ENCODE measurements at places on chromosomes 1 and 21.

DNA sequence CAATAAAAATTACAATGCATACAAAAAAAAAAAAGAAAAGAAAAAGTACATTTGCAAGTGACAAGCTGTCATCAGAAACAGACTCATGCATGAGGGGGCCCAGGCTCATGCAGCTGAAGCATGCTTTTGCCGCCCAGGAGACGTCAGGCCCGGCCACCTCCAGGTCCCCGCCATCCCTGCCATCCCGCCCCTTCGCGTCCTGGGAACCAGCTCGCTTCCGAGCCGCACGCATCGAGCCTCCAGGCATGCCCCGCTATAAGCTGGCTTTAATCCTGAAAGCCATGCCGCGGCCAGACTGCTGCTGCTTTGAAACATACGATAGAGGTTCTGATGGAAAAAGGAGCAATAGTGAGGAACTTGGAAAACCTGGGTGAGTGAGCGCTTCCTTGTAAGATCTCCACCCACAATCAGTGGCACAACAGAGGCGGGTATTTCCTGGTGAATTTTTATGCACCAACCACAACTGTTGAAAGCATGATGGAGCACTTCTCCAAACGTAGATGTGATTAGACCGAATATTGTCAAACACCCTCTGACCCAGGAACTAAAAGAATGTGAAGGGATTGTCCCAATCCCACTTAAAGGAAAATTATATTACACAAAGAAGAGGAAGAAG lies 113.7 kb downstream of the FAF1 start:
- no peak for DNase-seq

DNA sequence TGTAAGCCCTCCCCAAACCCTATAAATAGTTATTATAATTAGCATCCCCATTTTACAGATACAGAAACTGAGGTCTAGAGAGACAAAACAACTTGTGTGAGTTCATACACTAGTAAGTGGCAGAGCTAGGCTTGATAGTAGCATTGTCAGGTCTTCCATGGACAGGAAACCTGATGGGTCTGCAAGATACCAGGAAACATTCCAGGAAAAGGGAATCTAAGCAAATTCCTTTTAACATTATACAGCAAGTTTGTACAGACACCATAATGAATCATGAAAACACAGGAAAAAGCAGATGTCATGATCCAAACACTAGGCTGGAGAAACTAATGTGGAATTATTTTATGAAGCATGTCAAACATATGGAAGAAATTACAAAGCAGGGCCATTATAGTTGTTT lies 89.1 kb upstream of the KCNK2 start:
- DNase-seq, result no peak

DNA sequence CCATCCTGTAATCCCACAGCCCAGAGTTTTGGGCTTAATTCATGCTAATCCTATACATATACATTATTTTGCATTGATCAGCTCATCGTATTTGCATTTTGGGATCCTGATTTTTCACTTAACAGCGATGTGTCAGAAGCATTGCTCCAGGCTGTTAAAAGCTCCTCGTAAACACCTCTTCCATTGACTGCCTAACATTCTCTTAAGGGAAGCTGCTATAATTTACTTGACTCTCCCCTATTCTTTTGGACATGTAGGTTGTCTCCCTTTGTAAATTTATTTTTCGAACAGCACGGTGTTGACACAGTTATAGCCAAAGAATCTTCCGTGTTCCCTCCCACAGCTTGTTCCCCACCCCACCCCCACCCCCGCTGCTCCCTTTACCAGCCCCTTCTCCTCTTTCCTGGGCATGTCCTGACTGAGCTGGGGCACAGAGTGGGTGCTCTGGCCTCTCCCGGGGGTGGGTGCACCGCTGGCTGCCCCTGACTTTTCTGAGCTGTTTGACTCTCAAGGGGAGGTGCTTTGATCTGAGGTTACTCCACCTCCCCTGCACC lies 22.8 kb downstream of the LDLRAP1 start:
- no peak for DNase-seq

- DNase-seq, result no peak
These were observed 486.6 kb downstream of the AJAP1 start for GRCh38 chr1:5140962-5141361.

DNA sequence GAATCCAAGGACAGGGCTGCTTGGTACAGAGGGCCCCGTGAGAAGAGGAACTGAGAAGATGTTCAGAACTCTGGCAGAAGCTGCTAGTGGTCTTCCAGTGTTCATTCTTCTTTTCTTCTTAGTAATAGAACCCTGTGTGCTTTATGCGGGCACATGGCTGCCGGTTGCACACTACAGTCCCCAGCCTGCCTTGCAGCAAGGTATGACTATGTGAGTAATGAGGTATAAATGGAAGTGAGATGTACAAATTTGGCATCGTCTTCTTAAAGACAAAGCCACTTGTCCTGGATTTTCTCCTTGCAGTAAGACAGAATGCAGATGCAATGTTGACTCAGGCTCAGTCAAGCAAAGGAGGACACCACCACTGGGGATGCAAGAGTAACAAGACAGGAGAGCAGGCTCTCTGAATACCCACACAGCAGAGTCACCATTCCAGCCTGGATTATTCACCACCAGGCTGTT lies 15.0 kb upstream of the ATP1B1 start:
- no peak for DNase-seq

DNA sequence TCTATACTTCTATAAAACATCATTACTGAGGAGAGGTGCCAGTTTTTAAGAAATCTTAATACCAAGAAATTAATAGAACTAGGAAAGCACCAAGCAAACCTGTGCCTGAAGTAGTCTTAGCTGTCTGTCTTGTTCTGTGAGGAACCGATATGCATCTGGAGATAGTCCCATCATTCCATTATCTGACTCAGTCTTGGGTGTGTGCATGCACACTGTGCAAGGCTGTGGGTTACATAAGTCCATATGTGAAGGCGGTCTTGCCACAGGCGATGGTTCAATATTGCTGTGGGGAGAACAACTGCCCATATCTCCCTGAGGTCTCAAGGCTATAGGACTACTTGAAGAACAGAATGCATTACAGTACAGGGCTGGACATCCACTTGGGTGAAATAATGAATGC lies 33.8 kb downstream of the STIL start:
- DNase-seq, result no peak

GRCh38 chr21:34307991-34308532 lies 55.7 kb upstream of the KCNE2 start:
- DNase-seq, result no peak

DNA sequence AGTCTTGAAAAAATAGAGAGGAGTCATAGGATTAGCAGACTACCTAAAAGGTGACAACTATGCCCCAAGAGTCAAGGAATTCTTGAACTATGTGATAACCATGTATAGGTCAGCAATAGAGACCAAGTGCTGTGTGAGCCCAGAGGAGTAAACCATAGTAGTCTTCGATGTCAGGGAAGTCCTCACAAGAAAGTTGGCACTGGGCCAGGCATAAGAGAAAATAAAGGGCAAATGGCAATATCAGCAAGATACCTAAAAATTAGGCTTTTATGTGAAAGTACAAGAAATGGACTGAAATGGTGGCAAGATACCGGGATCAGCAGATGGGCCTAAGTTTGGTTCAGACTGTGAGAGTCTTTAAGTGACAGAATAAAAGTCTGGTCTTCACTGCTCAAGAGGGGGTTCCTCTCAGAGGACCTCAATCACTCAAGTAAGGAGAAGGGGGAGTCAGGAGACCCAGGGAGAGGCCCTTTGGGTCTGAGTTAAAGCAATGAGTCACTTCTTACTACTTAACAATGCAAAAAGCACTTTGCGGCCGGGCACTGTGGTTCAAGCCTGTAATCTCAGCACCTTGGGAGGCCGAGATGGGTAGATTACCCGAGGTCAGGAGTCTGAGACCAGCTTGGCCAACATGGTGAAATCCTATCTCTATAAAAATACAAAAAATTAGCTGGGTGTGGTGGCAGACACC lies 95.0 kb downstream of the TEX35 start:
- DNase-seq, result no peak

DNA sequence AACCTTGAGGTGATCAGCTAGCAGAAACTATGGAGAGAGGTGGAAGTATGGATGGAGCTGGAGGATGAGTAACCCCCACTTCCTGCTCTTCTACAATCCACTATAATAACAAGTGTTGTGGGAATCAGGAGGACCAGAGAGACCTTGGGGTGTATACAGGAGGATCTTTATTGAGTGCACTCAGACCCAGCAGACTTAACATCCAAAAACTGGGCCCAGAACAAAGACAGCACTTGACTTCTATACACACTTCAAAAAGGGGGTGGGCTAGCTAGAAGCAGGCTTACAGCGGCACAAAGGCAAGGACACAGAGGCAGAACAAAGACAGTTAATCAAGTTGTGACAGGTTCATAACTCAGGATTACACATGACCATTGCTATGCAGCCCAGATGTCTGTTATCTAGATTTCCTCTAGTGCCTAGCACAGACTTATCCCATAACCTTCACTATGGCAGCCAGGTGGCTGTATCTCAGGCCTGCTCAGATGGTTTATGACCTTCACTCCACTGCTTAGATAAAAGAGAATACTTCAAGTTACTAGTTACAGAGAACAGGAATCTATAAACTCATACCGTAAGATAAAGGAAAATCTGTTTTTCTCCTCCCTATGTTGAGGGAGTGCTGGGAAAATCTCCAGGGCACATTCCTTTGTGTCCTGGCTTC lies 36.1 kb upstream of the PADI2 start:
- DNase-seq, result no peak

GRCh38 chr1:74861867-74862266 lies 128.9 kb downstream of the TYW3 start:
- no peak for DNase-seq

DNA sequence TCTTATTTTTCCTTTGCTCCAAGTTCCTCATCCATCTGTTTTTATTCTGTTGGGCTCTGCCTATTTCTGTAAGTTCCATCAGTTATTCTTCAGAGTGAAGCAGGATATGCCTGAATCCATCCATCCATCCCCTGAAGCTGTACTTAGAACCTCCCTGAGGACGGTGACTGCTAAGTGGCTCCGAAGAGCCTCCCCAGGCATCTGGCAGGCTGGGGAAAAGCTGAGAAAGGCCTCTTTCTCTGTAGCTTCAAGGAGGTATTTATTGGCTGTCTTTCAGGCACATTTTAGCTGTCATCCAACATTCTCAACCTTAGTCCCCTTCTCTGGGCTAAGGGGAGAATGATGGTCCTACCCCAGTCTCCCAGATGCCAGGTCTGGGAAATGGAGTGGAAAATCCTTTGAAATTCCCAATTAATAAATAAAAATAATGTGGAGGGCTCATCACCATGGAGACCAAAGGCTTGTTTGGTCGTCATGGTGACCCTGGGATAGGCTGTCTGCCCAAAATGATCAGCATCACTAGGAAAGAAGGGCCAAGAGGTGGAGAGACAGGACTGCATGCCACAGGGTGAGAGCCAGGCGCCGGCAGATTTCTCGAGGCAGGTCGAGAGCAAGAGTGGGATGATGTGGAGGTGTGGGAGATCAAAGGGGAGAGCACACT lies 82.0 kb downstream of the UBIAD1 start:
- DNase-seq, result no peak

DNA sequence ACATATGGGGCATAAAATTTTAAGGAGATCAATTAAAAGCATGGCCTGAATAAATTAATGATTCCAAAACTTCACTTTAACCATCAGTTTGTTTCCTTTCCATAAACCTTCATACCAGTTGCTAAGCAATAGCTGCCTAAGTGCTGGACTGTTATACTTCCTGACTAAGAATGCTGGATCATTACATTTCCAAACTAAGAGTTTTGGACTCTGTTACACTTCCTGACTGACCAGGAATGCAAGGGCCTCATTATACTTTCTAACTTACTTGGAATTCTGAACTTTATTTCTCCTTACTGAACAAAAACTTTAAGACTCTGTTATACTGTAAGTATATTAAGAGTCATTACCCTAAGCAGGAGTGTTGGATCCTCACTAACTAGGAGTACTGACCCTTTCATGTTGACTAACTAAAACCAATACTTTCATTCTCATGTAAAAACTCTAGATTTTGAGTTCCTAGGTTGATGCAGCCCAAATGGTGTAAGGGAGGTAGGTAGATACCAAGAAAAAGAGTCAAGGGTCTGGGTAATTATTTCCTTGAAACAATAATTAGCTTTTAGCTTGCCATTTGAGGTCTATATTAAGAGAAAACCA lies 118.2 kb downstream of the FAF1 start:
- DNase-seq, result no peak

- DNase-seq, result no peak
These were observed 11.7 kb upstream of the ENO1 start for GRCh38 chr1:8889925-8890785.

DNA sequence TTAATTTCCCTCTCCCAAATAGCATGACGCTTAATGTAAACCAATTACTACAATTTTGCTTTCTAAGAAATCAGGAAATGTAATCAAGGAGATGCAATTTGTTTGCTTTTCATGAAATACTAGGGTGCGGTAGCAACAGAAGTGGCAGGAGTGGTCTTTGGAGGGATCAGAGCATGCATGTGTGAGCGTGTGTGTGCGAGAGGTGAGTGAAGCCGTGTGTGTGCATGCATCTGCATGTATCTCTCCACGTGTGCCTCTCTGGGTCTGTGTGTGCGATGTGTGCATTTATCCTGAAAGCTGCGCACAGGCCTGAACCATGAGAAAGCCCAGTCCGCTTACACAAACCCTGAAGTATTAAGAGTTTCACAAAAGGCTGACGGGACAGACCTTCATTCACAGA lies 249.8 kb upstream of the C1orf174 start:
- DNase-seq, result no peak

DNA sequence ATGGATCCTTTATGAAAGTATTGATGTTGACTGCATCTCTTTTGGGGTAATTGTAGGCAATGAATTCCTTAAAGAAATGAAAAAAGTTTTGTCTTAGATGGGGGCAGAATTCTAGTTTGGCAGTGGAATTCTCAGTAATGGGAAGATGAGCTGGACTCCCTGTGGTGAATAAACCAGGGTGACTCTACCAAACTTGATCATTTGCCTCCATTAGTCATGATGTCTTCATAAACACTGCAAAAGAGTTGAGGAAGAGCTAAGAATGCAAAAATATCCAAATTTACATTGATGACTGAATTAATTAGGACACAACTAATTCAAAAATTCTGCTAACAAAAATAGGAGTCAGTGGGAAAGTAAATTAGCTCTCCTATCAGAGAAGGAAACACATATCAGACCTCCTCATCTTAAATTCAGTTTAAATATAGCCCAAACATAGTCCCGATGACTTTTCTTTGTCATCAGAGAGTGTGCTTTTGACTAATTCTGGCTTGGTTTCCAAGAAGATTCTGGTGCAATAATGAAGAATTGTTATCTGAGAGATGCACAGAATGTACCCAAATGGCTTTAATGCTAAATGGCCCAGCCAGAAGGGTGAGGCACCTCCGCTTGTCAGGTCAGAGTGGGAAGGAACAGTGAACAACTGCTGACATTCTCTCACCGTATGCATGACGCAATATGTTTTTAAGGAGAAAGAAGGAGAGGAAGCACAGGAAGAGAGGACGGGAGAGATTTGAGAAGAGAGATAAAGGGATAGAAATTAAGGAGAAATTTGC lies 525.1 kb downstream of the LMO4 start:
- DNase-seq, result no peak

- peak; percentile 67 for DNase-seq
These were observed 25.0 kb upstream of the LAPTM5 start for GRCh38 chr1:30782361-30783255.

GRCh38 chr1:191714845-191715244 lies 443.4 kb upstream of the RGS18 start:
- no peak for DNase-seq

Data from CD4-positive, alpha-beta T cell treated with Interferon gamma for 1 hour (primary cell).